ENCODE measurements at places on chromosomes 4 and X.

DNA sequence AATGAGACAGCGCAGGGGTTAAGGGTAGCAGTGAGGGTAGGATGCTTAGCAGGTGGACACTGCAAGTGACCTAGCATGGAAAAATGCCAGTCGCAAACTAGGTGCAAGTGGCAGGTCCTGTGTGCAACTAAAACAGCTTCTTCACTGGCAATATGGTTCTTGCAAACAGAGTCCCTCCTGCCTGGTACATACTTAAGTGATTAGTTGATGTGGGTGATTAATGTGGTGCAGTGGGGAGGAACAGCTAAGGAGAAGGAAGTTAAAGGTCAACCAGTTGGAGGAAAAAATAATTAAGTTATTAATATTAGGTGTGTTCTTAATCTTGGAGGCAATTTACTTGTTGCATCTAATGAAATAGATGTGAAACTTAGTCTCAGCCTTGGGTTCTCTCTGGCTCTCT lies 121.6 kb upstream of the IGFBP7 start:
- no peak for DNase-seq

DNA sequence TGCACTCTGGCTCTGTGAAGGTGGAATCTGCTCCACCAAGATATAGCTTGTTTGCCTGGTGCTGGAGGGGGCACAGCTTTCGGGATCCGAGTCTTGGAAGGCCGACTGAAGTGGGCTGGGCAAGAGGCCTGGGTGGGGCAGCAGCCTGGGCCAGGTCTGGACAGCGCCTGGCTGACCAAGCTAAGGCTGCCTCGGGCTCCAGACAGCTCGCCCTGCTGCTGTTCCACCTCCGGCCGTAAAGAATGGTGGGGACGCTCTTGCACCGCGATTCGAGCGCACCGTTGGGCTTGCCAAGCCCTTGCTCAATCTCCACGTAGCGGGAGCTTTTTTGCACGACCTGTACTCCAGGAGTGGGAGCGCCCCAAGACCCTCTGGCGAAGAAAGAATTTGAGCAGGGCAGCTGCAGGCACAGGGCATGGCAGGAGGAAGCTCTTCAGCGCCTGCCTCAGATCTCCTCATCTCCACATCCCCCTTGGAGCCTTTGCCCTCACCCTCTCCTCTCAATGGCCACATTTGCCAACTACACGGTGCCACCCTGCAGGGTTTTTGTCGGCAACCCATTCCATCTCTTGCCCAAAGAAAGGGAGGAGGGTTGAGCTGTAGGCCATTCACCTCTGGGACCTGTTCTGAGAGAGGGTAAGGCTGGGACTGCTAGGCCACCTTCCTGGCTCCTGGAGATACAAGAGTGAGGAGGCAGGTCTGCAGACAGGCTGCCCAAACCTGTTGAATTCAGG lies 18.9 kb downstream of the CNGA2 start:
- peak; percentile 12 for DNase-seq

DNA sequence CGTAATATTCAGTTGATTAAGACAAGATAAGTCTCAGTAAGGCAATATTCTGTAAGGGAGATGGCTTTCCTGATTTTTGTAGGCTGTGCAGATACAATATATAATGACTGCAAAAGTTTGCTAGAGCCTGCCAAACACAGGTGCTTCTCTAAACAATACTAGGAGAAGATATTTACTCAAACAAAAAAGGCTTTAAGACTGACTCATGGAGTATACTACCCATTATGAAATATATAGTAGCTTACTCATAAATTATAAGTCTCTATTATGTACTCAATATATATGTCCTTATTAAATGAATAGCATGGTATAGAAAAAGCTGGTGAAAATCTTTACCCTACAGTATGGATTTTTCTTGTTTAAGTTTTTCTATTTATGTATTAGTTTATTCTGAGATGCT lies 93.2 kb upstream of the IL15 start:
- DNase-seq = no peak

DNA sequence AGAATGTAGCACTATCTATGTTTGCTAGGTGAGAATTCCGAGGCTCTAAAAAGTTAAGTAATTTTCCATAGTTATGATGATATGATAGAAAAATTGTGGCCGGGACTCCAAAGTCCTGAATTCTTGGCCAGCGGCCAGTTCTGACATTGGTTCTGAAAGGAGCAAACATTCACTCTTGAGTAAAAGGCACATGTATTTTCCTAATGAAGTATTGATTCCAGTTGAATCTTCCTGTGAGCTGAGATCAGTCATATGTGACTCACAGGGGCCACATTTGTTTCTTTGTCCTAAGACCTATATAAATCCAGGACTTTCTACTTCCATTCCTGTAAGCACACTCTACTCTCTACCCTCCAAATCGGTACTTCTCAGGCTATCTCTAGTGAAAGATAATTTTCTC lies 349.9 kb downstream of the BMPR1B start:
- DNase-seq = no peak

DNA sequence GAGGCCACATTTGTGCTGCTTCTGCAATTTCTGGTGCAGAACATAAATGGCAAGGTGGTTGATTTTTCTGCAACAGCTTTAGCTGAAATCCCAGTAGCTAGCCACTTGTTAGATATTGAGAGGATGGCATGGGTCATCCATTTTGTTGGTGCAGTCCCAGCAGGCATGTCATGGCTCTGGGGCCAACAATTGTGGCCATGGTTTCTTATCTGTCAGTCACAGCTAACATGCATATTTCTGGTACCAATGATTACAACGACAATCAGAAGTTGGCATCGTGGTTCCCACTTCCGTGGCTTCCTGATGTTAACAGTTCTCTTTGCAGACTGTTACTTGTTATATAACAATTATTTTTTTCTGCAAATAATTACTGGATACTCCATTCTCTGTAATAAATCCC lies 42.8 kb upstream of the PRKG2 start:
- DNase-seq = peak; percentile 47

DNA sequence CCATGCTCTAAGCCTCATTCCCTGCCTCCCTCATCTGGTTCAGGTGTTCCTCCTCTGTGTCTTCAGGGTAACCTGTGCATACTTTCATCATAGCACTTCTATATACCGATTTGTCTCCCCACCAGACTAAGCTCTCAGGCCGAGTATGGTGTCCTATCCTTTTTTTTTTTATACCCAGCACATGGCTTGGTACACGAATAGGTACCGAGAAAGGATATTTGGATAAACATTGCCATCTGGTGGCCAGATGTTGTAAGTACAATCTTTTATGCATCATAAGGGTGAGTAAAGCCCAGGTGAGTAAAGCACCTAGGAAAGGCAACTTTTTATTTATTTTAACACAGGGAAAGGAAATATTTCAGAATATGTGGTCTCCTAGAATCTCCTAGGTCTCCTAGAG lies 68.4 kb downstream of the MID2 start:
- DNase-seq = peak; percentile 58

DNA sequence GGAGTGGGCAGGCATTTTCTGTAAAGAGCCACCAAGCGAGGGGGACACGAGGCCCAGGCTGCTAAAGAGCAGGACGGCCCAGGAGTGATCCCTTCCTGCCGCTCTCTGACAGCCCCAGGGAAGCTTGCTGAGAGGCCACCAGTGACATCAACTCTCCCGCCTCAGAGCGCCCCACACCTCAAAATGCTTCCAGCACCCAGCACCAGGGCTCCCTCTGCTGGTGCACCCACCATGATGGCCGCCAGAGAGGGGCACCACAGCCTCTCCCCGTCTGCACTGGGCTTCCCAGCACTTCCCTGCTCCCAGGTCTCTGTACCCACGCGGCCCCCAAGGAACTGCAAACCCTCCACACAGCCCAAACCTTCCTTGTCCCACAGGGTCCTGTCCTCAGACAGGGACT lies 40.4 kb downstream of the GAK start:
- no peak for DNase-seq

DNA sequence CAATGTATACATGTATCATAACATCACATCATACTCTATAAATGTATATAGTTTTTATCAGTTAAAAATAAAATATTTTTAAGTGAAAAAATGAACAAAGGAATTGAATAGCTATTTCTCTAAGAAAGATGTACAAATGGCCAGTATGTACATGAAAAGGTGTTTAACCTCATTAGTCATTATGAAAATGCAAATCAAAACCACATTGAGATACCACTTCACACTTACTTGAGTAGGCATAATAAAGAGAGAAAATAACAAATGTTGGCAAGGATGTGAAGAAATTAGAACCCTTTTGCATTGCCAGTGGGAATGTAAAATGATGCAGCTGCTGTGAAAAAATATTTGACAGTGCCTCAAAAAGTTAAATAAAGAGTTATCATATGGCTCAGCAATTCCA lies 95.5 kb downstream of the IRS4 start:
- DNase-seq = no peak

DNA sequence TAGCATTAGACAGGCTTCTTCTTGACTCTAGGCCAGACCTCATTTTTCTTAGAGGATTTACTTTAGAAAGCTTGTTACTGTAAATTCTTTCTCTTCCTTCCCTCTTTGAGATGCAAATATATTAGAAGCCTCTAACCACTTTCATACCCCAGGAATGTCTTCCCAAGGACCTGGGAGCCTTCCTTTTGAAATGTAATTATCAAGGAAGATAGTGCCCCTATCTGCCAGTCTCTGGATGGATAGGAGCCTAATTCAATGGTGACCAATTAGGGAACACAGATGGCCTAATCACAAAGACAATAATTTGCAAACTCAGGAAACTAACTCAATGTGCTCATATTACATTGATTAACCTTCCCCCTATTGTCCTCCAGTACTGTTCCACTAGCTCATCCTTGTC lies 145.6 kb upstream of the DCAF8L1 start:
- no peak for DNase-seq

- DNase-seq = no peak
These were observed 103.9 kb downstream of the MMRN1 start for GRCh38 chr4:89998469-89999011.

DNA sequence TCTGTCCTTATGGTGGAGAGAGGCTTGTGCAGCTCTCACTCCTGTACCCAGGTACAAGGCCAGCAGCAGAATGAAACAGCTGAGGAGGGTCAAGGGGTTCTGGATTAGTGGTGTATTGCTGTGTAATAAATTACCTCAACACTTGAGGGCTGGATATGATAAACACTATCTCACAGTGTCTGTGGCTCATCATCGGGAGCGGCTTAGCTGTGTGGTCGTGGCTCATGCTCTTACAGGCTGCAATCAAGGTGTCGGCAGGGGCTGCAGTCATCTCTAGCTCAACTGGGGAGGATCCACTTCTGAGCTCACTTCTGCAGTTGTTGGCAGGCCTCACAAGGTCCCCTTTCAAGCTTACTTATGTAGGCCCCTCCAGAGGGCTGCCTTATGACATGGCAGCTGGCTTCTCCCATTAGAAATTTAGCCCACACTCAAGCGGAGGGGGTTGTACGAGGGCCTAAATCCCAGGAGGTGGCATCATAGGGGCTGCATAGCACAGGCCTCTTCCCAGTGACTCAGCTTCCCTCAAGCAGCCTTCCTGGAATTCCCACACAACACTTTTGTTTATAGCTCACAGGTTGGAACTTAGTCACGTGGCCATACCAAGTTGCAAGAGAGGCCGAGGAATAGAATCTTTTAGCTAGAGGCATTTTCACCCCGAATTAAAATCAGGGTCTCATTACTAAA lies 148.2 kb upstream of the RPS6KA3 start:
- DNase-seq = no peak

GRCh38 chr4:4245172-4245571 lies 2.9 kb downstream of the TMEM128 start:
- DNase-seq = peak; percentile 45

GRCh38 chrX:1537031-1537715 lies at the start of gene P2RY8:
P2RY8 (minus strand) TSS chrX:1537185; CDS start chrX:1466558, 70,627 bp downstream.
- peak; percentile 92 for DNase-seq

GRCh38 chrX:2360731-2361130 lies 140.0 kb downstream of the DHRSX start:
- DNase-seq = no peak

DNA sequence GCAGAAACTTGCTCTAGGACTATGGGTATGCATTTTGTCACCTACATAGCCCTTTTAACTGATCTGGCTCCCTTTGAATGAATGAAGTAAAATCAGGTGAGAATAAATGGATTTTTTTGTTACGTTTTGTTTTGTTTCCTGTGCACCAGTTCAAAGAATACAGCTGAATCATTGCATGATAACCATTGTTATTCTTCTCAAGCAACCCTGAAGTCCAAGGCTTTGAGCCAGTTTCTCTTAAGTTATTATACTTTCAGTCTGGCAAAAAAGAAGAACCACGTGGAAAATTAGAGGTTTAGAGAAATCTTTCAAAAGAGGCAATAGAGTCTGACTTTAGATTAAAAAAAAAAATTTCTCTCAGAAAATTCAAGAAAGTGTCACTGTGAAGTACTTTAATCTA lies 398.6 kb upstream of the TECRL start:
- no peak for DNase-seq

DNA sequence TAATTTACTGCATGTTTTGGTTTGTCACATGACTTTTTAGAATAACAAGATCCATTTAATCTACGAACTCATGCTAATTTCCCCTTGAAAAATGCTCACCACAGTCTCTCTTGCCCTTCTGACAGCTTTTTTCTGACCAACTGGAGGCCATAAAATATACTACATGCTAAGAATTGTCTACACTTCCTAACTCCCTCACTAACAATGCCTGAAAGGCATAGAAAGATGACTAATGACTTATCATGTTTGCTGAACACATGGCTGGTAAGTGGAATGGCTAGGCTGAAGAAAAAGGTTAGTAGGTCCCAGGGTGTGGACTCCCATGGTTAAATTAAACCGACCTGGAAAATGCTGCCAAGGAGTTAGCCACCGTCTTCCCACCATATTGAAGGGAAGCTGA lies 309.9 kb downstream of the SPOCK3 start:
- DNase-seq = no peak

- no peak for DNase-seq
These were observed 349.0 kb upstream of the TRAM1L1 start for GRCh38 chr4:117434424-117434823.

DNA sequence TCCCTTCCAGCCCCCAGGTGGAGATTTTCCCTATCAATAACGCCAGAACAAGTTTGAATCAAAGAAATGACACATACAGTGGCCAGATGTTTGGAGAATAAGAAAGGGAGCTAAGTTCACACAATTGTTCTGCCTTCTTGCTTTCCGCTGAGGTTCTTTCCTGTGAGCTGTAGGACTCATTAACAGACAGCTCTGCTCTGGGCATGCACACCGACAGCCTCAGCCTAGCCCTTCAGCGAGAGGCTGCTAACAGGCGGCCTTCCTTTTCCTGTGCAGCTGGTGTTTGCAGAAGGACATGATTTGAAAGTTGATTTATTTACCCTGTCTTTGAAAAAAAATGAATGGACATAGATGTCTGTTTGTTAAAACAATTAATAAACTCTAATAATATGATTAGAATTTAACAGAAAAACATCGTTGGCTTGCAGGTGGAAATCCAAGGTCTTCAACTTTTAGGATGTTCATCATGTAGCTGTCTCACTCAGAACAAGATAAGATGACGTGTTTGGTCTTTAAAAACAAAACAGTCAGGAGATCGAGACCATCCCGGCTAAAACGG lies 183.3 kb downstream of the KDR start:
- DNase-seq = peak; percentile 12
